ENCODE measurements at places on chromosomes 12 and 14.

GRCh38 chr14:101225157-101226152, 321.9 kb upstream of the RTL1 start:
- no peak for DNase-seq

GRCh38 chr12:27965966-27966365, 6.6 kb downstream of the PTHLH start:
- no peak for DNase-seq

DNA sequence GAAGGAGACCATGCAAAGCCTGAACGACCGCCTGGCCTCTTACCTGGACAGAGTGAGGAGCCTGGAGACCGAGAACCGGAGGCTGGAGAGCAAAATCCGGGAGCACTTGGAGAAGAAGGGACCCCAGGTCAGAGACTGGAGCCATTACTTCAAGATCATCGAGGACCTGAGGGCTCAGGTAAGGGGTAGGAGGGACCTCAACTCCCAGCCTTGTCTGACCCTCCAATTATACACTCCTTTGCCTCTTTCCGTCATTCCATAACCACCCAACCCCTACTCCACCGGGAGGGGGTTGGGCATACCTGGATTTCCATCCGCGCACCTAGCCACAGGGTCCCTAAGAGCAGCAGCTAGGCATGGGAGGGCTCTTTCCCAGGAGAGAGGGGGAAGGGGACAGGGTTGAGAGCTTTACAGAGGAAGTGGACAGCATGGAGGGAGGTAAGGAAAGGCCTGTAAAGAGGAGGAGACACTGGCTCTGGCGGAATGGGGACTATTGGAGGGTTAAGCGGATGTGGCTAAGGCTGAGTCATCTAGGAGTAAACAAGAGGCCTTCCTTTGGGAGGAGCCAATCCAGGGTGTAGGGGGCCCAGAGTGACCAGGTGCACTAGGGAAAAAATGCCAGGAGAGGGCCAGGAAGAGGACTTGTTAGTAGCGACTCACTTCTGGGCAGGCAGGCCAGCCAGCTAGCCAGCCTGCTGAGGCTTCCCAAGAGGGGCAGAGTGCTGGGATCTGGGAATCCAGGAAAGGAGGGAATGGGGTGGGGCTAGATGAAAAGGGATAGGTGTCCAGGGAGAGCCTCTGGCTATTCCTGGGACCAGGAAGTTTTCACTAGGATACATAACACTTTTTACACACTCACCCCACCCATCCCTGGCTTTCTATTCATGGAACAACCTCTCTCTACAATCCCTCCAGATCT, 754 bp downstream of the KRT18 start:
- peak; percentile 22 for DNase-seq

DNA sequence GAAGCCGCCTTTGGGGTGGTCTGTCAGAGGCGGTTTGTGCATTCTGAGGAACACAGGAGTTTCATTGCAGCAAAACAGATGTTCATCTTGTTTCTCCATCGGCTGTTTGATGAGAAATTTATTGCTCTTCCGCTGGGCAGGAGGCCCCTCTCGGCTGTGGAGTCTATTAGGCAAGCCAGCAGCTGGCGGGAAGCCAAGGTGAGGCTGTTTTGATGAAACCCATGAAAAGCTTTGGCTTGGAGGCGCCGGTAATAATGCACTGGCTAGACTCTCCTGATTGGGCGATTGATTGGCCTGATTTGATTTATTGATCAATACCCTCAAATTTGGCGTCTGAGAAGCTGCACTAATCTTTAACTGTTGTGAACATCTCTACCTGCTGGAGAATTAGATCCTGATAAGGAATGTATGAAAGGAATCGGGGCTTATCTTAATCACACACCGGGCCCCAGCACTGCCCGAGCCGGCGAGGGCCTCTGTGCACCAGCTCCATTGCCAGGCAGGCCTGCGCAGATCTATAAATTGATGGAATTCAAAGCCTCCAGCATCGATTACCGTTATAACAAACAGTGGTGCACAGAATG, 187.7 kb downstream of the PHETA1 start:
- DNase-seq = peak; percentile 57

DNA sequence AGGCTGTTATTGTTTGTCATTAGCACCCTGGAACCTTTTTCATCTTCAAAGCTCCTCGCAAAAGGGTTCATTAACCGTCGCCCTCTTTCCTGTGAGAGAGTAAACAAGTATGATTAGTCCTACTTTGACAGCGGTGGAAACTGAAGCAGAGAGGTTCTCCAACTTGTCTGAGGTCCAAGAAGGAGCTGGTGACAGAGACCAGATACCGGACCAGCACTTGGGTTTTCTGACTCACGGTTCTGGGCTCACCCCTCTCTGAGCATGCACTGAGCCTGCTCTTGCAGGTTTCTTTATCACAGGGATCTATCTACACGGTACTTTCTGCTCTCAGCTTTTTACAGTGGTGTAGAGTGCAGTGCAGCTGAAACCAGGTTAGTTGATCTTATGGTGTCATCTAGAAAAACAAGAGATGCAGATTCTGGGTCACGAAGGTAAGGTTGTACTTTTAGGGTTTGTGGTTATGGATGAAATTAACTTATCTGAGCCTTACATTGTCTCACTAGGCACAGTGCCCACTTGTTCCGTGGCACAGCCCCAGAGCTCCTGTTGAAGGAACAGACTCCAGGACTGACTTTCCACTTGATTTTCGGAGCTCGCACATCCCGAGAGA, 62.1 kb downstream of the PPP2R5C start:
- no peak for DNase-seq

DNA sequence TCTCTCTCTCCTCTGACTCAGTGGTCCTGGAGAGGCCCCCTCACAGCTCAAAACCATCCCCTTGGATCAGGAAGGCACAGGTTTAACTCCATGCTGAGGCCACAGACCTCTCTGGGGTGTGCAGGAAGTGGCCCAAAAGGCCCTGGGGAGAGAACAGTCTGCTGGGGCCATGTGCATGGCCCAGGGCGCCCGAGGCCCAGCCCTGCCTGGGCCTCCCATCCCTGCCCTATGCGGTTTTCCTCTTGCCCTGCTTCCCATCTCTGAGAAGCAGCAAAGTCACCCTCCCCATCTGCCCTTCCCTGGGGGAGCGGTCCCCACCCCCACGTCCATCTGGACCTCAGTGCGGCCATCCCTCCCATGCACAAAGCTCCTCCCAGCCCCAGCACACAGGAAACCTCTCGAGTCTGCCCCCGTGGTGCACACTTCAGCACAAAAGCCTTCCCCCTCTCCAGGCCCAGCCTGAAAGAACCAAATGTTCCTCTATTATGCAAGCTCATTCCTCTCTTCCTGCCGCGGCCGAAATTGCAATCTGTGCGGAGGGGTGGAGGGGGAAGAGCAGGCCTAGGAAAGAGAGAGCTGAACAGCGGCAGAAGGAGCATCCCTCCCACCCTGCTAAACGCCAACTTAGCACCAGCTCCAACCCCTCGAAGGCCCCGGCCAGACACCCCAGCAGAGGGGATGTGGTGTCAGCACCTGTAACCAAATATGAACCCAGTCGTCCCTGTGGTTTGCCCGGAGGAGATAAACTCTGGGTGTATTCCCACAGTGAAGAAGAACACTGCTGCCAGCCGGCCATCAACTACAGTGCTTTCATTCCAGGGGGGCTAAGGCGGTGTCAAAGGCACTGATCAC, 108.5 kb downstream of the SCARB1 start:
- DNase-seq = peak; percentile 88

DNA sequence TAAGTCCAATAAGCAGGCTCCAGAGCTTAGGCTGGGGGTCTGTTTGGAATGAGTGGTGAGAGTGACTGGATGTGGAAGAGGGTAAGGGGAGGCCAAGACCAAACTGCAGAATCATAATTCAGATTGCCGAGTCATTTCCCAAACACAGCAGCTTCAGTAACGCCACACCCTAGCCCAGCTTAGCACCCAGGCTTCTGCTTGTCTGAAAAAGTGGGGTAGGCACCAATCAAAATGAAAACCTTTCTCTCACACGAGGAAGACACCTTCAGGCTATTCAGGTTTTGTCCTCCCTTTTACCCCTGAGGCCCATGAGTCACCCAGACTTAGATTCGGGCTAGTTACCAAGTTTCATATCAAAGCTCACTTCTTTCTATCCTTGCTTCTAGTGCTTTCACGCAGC, 306.1 kb downstream of the DAD1 start:
- no peak for DNase-seq

DNA sequence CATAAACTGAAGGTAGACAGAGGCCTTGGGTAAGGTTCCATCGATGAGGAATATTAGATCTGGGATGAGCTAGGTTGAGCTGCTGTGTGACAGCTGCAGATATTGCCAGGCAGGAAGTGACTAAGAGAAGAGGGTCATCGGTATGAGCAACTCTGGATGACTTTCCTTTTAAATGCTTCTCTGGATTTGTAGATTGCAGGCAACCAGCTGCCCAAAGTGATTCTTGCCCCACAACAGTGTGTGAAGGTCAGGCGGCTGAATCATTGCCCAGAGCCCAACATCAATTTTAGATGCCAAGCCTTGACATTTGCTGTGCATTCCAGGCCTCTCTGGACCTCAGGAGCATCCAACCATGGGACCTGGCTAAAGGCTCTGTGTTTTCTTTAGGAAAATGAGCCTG, 255.9 kb downstream of the DPF3 start:
- peak; percentile 61 for DNase-seq

DNA sequence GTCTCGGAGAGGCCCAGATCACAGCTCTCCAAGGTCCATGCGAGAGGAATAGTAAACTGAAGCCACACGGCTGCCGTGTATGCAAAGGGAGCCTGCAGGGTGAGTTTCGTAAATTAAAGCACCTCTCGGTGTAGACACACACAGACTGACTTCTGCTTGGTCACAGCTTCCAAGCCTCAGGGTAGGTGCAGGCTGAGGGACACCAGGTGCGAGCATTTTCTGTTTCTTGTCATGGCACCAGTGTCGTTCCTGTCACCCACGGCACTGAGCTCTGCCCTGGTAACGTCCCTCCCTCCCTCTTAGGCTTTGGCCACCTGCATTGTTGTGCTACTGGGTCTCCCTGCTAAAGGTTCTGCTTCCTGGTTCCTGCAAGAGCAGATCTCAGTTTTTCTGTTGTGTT, 76.2 kb upstream of the DYNC1H1 start:
- DNase-seq = no peak

DNA sequence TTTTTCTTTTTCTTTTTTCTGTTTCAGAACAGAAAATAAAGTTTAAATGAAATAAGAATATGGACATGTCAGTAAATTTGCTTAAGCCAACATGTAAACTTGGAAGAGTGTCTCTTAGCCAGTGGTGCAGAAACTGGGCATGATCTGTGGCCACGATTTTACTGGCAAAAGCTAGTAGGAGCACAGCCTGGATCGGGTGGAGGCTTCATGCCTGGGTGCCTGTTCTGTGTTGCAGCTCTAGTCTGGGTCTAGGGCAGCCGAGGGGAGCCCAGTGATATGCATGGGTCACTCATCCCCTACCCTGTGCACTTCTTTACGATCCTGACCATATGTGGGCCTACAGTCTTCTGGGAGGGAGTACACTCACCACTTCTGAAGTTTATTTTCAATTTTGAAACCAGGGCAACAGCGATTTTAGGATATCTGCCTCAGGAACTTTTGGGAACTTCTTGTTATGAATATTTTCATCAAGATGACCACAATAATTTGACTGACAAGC, 45.6 kb upstream of the SMCO2 start:
- no peak for DNase-seq

DNA sequence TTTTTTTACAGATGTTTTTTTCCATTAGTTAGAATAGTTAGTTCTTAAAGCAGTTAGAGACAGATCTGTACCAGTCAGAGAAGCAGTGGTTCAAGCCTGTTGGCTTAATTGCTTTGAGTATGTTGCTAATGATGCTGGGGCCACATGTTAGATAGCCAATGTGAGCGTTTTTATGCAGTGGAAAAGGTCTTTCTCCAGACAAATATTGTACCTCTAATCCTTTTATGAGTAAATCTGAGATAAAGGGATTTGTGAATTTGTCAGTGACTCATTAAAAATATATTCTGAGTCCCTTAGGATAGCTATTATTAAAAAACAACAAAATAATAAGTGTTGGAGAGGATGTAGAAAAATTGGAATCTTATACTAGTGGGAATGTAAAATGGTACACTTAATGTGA, 154.2 kb downstream of the MSRB3 start:
- DNase-seq = no peak

DNA sequence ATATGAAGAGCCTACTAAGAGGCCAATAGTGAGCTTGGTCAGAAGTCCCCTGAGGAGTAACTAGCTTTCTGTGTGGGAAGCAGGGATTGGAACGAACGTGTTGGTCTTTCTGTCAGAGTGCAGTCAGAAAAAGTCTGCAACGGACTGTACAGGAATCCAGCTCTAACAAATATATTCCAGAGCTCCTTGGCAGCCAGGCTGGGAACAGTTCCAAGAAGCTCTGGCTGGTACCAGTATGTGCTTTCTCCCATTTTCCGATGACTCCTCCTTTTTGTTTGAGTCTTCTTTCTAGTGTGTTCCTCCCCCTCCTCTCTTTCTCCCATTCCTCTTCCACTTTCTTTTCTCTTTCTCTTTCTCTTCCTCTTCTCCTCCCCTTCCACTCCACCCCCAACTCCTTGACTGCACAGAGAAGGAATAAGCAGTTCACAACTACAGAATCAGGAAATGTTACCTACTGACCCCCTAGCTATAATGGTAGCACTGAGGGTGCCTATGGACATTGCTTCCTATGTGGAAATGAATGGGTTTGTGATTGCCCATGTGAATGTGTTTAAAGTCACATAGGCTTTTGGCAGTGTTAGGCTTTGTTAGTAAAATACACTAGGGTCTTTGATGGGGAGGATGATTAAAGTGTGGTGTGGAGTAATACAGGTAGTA, 59.9 kb downstream of the TTLL5 start:
- peak; percentile 55 for DNase-seq

- DNase-seq = peak; percentile 0
These were observed 233.2 kb downstream of the MDGA2 start for GRCh38 chr14:47442211-47442610.

GRCh38 chr12:100442403-100442802, 31.3 kb upstream of the NR1H4 start:
- DNase-seq = no peak

DNA sequence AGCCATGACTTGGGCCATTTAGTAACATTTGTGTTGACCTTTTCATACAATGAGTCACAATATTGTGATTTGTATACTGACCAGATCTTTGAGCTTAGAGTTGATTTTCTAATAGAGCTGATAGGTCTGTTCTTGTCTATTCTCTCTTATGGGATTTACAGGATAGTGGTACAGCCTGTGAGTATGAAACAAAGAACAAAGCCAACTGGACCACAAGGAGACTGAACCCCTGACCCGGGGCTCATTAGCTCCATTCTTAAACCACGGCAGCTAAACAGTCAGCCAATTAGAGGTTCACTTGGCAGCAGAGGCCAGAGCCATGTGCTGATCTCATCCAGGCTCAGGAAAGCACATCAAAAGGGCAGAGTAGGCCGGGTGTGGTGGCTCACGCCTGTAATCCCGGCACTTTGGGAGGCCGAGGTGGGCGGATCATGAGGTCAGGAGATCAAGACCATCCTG, 59.1 kb upstream of the GNPNAT1 start:
- no peak for DNase-seq

DNA sequence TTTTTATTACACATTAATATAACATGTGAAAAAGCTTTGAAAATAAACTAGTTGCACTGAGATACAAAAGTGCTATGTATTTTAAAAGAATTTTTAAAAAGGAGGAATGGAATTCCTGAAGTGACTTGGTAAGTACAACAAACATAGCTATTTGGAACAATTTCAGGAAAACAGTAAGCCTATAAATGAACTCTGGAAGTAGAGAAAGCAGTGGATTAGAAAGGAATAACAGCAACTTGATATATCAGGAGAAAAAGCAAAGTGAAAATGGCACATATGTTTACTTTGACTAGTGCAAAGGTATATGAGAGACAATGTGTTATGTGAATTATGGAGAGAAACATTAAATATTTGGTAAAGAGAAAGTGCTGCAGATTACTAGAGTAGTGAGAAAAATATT, 811.7 kb downstream of the C12orf50 start:
- no peak for DNase-seq

All from suppressor macrophage treated with lipopolysaccharide for 4 hours (primary cell).